ENCODE measurements at places on chromosomes 1 and 21. TPM values are rescaled to one million over a fixed set of nuclear protein-coding genes. Genes with fewer than 3 reads are reported as not detected.

DNA sequence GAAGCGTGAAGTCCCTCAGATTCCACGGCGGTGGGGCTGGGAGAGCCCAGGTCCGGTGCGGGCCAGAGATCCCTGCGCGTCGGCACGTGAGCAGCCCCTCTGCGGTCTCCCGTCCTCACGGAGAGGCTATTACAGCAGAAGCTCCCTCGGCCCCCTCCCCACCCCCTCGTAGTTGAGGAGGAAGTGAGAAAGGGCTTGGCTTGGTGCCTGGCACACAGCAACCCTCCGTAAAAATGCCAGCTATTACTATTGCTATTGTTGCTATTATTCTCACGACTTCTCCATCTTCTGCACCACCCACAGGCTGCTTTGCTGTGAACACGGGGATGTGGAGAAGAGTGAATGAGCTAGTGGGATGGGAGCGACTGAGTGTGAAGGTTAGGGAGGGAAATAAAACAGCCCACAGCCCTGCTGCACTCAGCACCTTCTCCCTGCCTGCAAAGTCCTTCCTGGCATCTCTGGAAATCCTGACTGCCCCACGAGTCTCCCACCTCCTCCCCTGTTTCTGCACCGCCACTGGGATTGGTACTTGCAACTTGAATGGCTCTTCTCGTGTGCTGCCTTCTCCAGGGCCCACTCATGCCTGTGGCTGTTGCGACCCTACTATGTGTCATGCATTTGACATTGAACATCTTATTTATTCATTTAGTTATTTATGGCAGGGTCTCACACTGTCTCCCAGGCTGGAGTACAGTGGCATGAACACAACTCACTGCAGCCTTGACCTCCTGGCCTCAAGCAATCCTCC is 26.6 kb downstream of the ZBTB18 start:
- no peak for DNase-seq

- no peak for DNase-seq
Observed at GRCh38 chr1:34378968-34379856, 202.5 kb downstream of the C1orf94 start.

- DNase-seq, result peak; percentile 79
Observed at GRCh38 chr1:65309304-65310077, at the start of gene DNAJC6. Gene DNAJC6 (plus strand): TSS chr1:65309543. CDS start chr1:65309746, 203 bp downstream.

LRRC53 gene
- total RNA-seq, result 0.14 TPM

DNA sequence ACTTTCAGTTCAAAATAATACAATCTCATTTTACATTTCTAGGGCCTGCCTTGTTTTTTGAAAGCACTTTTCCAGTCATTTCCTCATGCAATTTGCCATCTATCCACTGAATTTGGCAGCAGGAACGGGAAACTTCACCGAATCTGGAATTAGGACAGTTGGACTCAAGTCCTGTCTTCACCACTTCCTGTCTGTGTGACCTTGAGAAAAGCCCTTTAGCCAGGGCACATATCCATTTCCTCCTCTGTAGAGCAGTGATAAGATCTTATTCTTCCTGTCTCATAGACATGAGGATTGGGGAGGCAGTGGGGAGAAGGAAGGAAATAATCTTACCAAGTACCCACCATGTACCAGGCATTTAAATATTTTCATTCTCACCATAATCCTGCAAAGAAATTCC is 12.0 kb downstream of the VAV3 start:
- DNase-seq, result peak; percentile 24

C8B gene
- not detected for total RNA-seq

CHRM3 gene
- 0.28 TPM for total RNA-seq

EPHX1 gene
- 18.0 TPM for total RNA-seq

TMCO4 gene
- total RNA-seq, result 2.2 TPM

DNA sequence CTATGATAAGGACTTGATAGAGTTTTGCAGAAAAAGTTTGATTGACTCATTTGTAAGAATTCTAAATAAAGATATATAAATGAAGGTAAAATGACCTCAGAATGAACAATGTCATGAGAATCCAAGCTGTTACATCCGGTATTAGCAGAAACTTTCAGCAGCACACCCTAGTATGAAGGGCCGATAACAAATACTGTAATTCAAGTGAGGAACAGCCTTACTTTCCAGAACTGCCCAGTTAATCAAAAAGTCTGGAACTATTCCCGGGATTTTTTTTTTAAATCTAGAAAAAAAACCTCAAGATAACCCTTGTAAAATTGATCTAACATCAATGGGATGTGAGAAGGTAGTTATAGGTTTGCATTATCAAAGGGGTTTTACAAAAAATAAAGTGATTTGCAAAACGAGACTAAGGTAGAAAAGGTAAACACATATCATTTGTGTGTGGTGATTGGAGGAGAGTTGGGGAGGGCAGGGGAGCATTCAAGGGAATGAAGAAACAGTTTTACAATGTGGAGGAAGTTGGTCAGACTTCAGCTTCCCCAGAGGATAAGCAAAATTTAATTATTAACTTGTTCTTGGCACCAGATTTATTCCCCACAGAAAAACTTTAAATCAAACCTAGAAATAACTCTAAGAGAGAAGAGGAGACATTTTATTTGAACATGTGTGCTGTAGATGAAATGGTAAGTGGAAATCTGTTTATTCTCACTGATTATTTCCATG is 75.9 kb upstream of the VCAM1 start:
- no peak for DNase-seq

DNA sequence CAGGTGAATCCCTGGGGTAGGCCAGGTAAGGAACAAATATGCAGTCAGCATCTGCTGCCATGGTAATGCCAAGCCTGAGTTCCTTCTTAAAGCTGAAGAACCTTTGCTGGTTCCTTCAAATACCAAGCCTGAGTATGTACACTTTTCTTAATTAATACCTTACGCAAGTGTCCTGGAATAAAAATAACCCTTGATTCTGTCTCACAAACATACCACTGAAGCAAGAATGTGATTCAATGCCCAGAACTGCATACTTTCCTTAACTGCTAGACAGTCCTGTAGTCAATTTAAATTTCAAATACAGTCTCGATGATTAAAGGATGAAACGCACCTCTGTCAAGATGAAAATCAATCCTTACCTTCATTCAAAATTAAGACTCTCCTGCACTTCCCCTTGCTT is 634.0 kb upstream of the CHRM3 start:
- DNase-seq, result no peak

- no peak for DNase-seq
Observed at GRCh38 chr1:185694081-185694480, 40.1 kb upstream of the HMCN1 start.

DOP1B gene
- total RNA-seq, result 3.3 TPM

SELL gene
- total RNA-seq, result not detected

DNA sequence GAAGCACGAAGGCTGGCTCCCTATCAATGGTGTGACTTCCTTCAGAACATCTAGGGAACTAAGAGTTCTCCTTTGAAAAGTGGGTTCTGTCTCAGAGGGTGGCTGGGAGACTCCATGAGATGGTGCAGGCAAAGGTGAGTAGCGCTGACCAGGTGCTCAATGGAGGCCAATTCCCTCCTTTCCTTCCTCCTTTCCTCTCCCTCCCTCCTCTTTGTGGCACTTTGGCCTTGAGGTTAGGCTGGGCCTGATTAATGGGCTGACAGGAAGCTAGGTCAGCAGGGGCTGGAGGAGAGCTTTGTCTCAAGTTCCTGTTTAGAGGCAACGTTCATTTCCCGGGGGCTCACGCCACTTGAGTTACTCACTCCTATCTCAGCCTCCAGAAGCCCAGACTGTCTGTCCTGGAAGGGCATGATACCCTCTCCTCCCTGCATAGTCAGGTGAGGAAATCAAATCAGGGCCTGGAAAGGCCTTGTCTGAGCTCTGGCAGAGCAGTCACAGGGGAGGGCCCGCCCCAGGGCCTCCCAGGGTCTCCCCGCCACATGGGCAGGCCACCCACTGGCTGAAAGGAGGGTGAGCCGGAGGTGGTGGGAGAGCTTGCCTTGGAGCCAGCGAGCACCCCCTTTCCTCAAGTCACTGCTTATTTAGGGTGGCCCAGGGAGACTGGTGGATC is 58.4 kb upstream of the SSBP3 start:
- no peak for DNase-seq

GRCh38 chr21:17732306-17732705 is 86.8 kb downstream of the C21orf91 start:
- no peak for DNase-seq

DNA sequence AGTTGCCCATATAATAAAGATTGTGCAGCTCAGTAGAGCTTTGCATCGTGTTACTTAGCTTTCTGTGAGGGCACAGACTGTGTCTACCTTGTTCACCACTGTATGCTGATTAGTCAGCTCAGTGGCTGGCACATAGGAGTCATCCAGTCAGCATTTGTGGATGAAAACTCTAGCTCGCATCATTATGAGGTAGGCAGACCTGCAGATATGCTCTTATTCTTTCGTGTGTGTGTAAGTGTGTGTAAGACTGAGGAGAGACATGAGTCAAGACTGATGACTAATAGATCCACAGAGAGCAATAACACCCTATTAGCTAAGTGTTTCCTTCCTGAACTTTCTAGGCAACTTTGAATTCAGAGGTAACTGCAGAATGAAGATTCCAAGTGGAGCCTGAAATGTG is 17.1 kb downstream of the TTF2 start:
- DNase-seq, result no peak

TMIGD3 gene
- total RNA-seq, result not detected

DNA sequence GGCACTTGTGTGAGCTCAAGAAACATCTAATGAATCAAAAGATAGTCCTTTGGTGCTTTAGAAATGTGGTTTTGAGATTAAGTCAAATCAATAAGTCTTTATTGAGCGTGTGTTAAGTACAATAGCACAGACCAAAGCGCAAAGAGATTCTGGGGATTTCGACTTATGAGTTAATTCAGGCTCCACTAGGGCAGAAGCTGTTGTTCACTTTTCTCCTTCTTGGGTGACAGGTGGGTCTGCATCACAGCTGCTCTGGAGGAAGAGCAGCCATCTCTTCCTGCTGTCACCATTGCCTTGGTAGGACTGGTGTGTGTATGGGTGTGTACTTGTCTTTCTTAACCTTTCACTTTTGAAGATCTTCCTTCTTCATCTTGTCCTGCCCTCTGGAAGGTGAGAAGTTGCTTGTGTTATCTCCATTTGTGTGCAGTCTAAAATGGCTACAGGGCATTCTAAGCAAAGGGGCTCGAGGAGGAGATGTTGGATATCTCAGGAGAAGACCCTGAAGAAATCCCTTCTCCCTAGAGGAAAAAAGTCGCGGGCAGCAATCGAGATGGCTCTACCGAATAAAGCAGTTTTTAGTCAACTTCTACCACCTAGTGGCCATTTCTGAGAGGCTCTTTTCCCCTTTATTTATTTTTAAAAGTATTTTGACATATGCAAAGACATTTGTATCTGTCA is 22.9 kb upstream of the DISC1 start:
- peak; percentile 59 for DNase-seq

CHIA gene
- not detected for total RNA-seq

DNA sequence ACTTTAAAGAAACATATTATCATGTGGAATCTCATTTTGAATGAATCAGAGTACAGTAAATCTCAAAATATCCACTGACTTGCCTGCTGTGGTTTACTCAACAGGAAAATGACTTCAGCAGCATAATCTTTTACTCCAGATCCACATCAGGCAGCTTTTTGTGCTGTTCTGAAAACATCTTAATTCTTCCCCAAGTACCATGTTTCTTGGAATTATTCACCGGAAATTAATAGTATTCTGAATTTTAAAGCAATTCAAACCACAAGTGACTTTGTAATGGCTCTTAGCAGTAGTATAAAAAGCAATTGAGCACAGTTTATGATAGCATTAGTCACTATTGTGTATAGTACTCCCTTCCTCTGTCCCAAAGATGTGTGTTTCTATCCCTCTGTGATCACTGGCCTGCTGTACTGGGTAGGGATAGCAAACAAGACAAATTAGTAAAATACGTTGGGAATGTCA is 64.2 kb upstream of the ERRFI1 start:
- peak; percentile 91 for DNase-seq

ABCG1 gene
- total RNA-seq, result 5.4 TPM

- DNase-seq, result no peak
Observed at GRCh38 chr1:101532377-101532776, 295.6 kb downstream of the S1PR1 start.

DNA sequence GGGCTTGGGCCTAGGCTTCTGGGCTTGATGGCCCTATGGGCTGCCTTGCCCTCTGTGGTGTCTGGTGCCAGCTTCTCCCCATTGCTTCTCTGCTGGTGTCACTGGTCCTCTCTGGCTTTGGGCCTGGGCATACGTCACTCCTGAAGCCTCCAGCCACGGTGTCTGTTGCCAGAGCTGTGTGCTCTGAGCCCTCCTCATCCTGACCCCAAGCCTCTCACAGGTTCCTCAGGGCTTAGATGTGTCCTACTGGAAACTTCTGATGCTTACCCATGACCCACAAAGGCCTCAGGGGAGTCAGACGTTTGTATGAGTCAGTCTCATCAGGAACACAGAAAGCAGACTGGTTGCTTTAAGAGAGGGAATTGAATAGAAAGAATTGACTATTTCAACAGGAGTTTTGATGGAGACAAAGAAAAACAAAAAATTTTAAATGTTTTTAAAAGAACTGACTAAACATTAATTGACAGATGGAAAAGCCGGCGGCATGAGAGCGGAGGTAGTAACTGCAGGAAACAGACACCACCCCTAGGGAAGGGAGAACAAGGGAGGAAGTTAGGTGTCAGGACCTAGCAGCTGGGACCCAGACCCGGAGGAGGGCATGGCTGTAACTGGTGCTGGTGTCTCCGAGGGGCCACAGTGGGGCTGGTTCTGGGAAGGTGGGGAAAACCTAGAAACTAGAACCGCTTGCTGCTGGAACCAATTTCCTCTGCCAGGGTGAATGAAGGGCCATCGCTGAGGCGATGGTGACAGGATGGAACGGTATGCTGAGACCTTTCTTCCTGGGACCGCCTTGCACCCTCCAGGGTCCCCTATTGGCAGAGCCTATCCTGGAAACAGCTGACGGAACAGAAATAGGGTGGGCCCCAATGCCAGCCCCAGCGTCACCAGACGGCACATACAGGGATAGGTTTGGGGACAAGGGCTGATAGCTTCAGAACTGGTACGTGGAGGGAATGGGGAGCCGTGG is 40.0 kb upstream of the CITED4 start:
- peak; percentile 58 for DNase-seq

THEM5 gene
- total RNA-seq, result not detected

DNA sequence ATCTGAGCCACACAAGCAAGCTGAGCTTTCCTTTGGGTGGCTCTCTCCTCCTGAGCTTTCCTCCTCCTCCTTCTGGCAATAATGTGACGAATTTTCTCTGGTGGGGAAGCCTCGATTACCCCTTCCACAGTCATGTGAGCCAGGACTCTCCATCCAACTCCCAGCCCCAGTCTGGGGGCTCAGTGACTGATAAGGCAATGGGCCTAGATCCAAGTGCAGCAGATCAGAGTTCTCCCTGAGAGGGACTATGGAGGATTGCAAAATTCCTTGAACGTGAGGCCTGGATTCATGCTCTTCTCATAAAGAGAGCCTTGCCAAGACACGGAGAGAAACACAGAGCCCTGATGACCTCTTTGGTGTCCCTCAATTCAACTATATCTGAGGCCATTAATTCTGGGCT is 31.3 kb upstream of the TRIM67 start:
- no peak for DNase-seq

- DNase-seq, result no peak
Observed at GRCh38 chr21:34205811-34206571, 132.6 kb downstream of the MRPS6 start.

- no peak for DNase-seq
Observed at GRCh38 chr1:72100771-72101170, 181.6 kb downstream of the NEGR1 start.

GRCh38 chr1:58732087-58732775 is 32.4 kb upstream of the MYSM1 start:
- no peak for DNase-seq

GRCh38 chr1:201112173-201112731 is at the start of gene CACNA1S:
Gene CACNA1S (minus strand): TSS chr1:201112426. CDS start chr1:201112339, 87 bp downstream.
- no peak for DNase-seq

GRCh38 chr1:15290382-15290781 is 43.4 kb downstream of the FHAD1 start:
- no peak for DNase-seq
